ENCODE measurements at places on chromosomes 6 and 20. TPM values are rescaled to one million over a fixed set of nuclear protein-coding genes. Genes with fewer than 3 reads are reported as not detected.

C20orf144 gene
- polyA plus RNA-seq: 0.23 TPM

DNA sequence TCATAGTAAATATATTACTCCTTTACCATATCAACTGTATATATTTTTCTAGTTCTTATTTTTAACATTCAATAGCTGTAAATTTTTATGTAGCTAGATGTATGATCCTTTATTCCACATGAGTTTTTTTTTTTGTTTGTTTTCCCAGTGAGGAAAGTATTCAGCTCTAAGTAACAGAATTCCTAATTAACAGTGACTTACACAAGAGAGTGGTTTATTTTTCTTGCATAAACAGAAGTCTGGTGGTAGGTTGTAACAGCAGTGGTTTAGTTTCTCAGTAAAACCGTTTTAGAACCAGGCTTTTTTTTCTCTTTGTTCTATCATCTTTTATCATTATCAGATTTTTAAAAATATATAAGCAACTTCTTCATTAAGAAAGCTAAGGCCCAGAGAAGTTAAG, 116.9 kb upstream of the FLRT3 start:
- no peaks in the 10 kb centered on the region for H3K27me3 ChIP-seq
- no peaks in the 10 kb centered on the region for H3K4me1 ChIP-seq
- no peaks in the 10 kb centered on the region for H3K36me3 ChIP-seq
- no peak overlapping the region for H3K4me3 ChIP-seq
- no peak overlapping the region for H3K27ac ChIP-seq

DNA sequence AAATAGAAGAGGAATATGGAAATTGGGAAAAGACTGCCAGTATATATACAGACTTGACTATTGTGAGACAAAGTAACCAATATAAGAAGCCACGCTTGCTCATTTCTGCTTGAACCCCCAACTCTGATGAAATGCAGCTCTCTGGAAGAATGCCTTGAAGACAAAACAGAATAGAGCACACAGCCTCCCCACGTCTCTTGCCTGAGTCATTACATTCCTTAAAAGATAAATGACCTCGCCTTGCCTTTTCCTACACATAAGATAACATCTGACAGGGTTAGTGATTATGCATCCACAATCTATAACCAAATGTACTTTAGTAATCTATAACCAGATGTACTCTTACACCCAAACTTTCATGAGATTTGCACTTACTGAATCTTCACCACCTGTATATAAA, 141.1 kb upstream of the EEF1E1 start:
- DNase-seq: no peak
- no peaks in the 10 kb centered on the region for H3K36me3 ChIP-seq
- no peak overlapping the region for H3K27ac ChIP-seq

DNA sequence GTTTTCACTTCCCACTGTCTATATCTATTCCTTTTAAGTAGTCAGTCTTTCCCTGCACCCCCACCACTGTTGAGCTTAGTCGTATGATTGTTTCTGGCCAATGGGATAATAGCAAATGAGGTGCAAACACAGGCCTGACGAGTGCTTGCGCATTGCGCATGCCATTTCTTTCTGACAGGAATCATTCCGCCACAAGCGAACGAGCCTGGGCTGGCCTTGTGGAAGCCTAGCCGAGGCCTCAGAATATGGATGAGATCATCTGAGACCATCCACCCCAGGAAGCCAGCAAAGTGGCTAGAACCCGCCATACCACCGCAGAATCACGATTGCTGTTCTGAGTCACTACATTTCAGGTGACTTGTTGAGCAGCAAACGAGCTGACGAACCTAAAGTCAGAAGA, 52.2 kb upstream of the PRL start:
- no peaks in the 10 kb centered on the region for H3K4me1 ChIP-seq
- no peaks in the 10 kb centered on the region for H3K36me3 ChIP-seq
- no peak for DNase-seq
- H3K27ac ChIP-seq: no peak overlapping the region
- no peak overlapping the region for H3K4me3 ChIP-seq

- H3K4me3 ChIP-seq: peak overlapping the region; percentile 97
- no peaks in the 10 kb centered on the region for H3K27me3 ChIP-seq
- H3K4me1 ChIP-seq: peaks cover 15% of the 10 kb centered on the region
Measured at GRCh38 chr6:7108964-7109836, 1.4 kb downstream of the RREB1 start.

GRCh38 chr6:28635547-28636158, 110.0 kb downstream of the GPX5 start:
- DNase-seq: no peak
- H3K4me3 ChIP-seq: no peak overlapping the region
- H3K36me3 ChIP-seq: no peaks in the 10 kb centered on the region

GRCh38 chr6:14207448-14207847, 89.9 kb downstream of the CD83 start:
- H3K27ac ChIP-seq: no peak overlapping the region
- no peaks in the 10 kb centered on the region for H3K27me3 ChIP-seq
- no peak overlapping the region for H3K4me3 ChIP-seq
- no peak for DNase-seq
- H3K4me1 ChIP-seq: peaks cover 16% of the 10 kb centered on the region
- H3K36me3 ChIP-seq: no peaks in the 10 kb centered on the region

- H3K36me3 ChIP-seq: no peaks in the 10 kb centered on the region
- no peaks in the 10 kb centered on the region for H3K4me1 ChIP-seq
- no peak for DNase-seq
- no peaks in the 10 kb centered on the region for H3K27me3 ChIP-seq
- H3K27ac ChIP-seq: no peak overlapping the region
- H3K4me3 ChIP-seq: no peak overlapping the region
Measured at GRCh38 chr6:170112583-170112860, 178.4 kb downstream of the DLL1 start.

DNA sequence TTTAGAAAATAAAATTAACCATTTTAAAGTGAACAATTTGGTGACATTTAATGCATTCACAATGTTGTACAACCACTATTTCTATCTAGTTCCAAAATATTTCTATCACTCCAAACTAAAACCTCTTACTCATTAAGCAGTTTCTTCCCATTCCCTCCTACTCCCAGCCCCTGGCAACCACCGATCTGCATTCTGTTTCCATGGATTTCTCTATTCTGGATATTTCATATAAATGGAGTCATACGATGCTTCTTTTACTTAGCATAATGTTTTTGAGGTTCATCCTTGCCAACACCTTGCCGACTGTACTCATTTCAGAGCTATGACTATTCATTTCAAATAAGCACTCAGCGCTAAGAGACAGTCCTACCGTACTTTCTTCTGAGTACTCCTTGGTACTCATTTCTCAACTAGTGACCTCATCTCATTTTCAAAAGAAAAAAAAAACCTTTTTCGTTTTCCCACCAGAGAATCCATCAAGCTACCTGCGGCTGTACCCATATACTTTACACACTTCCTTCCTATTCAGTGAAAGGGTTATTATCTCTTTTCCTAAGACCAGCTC, 259.2 kb downstream of the UTRN start:
- H3K36me3 ChIP-seq: 0 out of 2 replicates have a peak, but pooled peaks cover 2% of the 10 kb centered on the region
- DNase-seq: no peak
- no peak overlapping the region for H3K4me3 ChIP-seq
- no peak overlapping the region for H3K27ac ChIP-seq
- no peaks in the 10 kb centered on the region for H3K27me3 ChIP-seq

- DNase-seq: no peak
- H3K27me3 ChIP-seq: peaks cover 2% of the 10 kb centered on the region
- H3K36me3 ChIP-seq: no peaks in the 10 kb centered on the region
- H3K4me3 ChIP-seq: no peak overlapping the region
Measured at GRCh38 chr6:33118525-33119123, 42.8 kb downstream of the HLA-DPB1 start.
